ENCODE measurements at places on chromosomes 7 and 10. TPM values are rescaled to one million over a fixed set of nuclear protein-coding genes. Genes with fewer than 3 reads are reported as not detected.

Gene VWA2
- not detected for total RNA-seq

Gene MMRN2
- not detected for total RNA-seq

Gene SPAM1
- total RNA-seq: not detected

Gene TMEM243
- 32.2 TPM for total RNA-seq

Gene CDHR3
- total RNA-seq: 0.30 TPM

Gene ADAM12
- 0.67 TPM for total RNA-seq

Gene MDH2
- total RNA-seq: 230 TPM

Gene FZD1
- not detected for total RNA-seq

Gene C10orf67
- 0.07 TPM for total RNA-seq

GRCh38 chr7:596071-596818, 76.6 kb upstream of the PDGFA start:
- no peak for DNase-seq

DNA sequence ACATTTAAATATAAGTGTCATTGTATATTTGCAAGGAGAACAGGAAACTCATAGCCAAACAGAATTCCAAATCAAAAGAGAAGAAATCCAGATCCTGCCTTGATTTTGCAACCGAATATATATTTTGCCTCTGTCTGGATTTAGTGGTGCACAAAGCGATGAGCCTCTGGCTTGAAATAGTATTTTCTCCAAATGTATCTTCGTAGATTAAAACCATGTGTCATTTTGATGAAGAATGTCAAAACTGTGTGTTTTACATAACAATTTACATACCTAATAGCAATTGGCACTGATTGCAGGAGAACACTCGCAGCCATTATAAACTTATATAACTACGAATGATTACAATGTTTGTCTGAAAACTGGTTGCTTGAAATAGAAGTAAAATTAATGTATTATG, 156.4 kb downstream of the ARID5B start:
- DNase-seq: no peak

GRCh38 chr7:158033196-158033595, 554.4 kb downstream of the PTPRN2 start:
- no peak for DNase-seq

GRCh38 chr10:89798092-89798491, 96.7 kb downstream of the KIF20B start:
- no peak for DNase-seq

DNA sequence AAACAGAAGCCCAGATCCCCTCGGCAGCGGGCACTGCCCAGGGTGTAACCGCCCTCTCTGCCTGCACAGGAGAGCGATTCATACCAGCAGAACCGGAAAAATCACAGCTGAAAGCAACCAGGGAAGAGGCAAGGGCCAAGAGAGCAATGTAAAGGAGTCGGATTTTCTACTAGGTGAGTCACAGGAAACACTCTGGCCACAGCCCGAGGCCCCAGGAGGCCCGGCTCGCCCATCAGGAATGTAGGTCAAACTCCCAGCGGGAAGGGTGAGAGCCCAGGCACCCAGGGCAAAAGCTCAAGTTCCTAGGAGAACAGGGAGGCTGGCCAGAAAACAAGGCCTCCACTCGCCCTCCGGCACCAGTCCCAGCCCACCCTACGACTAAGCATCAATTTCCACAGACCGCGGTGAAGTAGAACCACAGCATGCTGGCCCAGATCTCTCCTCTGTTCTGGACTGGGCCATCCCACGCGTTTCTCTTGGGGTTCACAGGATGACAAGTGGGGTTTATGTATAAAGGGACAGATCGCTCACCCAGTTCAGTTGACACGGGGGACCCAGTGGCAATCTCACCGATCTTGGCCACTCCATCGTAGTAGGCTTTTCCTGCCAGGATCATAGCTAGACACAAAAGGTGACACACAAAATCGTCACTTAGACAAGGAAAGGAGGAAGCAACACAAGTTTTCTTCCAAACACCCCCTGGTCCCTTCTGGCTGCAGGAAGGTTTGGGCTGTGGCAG, 46.2 kb downstream of the BAIAP2L1 start:
- DNase-seq: no peak

DNA sequence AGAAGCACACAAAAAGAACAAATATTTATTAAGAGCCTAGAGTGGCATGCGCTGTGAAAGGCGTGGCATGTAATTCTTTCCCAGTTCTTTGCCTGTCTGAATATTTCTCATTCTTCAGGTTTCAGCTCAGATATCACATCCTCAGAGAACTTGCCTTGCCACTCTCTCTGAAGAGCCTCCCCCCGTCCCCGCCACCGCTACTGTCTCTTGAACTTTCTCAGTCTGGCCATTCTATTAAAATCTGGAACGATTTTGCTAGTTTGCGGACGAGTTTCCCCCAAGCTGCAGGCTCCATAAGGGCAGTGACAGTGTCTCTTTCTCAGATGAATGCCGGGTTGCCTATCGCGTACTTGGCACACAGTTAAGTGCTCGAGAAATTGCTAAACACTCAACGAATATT, 787 bp upstream of the PLEKHA1 start:
- no peak for DNase-seq

- DNase-seq: no peak
Observed at GRCh38 chr10:25902002-25902401, 32.0 kb upstream of the MYO3A start.

DNA sequence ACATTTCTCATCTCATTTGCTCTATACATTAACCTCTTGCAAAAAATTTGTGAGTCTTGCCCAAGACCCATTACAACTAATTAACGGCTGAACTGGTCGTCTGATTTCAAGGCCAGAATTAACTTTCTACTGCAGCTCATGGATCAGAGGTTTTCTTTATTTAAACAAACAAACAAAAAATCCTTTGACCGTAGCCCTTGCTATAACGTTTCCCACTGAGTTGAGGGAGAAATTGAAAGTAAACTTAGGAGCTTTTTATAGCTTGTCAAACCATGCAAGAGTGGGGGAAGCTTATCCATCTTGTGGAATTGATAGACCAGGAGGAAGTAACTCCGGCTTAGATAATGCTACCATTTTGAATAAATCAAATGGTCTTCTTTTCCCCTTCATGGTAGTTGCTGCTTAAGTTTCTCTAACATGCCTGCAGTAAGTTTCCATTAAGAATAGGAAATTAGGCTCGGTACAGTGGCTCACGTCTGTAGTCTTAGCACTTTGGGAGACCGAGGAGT, 3.3 kb downstream of the SRGN start:
- DNase-seq: no peak

DNA sequence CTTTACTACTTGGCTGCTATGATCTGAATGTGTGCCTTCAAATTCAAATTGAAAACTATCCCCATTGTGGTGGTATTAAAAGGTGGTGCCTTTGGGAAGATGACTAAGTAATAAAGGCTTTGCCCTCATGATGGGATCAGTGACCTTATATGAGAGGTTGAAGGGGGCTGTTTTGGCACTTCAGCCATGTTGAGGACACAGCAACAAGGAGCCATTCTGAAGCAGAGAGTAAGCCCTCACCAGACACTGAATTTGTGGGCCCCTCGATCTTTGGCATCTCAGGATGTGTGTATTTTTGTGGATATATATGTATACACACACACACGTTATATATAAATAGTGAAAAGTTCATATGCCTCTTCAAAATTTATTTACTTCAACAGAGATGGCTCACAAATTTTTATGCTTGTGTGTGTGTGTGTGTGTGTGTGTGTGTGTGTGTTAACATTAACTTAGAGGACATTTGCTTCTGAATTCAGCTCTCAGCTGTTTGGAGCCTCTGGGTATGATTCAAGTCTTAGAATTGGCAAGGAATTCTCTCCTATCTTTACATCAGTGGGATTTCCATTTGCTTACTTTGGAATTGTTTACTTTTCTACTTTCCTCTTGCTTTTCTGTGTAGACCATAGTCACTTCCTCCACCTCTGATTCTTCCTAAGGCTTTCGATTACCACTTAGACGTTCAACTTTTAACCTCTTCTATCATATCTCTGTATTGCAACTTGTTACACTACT, 66.6 kb downstream of the MAGI2 start:
- DNase-seq: no peak

DNA sequence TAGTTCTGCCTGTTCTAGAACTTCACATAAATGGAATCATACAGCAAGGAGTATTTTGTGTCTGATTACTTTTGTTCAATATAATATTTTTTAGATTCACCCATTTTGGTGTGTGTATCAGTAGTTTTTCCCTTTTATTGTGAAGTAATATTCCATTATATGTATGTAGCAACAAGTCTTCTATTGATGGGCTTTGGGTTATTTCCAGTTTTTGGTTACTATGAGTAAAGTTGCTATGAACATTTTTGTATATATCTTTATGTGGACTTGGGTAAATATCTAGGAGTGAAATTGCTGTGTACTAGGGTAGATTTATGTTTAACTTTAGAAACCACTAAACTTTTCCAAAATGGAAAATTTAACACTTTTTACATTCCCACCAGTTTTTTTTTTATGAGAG, 35.7 kb downstream of the ADK start:
- DNase-seq: no peak
